Activated CD8-positive, alpha-beta memory T cell treated with anti-CD3 and anti-CD28 coated beads, Interleukin-2, amount 50 U/mL, for 4 hours (primary cell): ENCODE measurements at places on chromosomes 12 and 14.

- no peak for DNase-seq
These were observed 190.2 kb upstream of the LMO3 start for GRCh38 chr12:16796168-16796567.

DNA sequence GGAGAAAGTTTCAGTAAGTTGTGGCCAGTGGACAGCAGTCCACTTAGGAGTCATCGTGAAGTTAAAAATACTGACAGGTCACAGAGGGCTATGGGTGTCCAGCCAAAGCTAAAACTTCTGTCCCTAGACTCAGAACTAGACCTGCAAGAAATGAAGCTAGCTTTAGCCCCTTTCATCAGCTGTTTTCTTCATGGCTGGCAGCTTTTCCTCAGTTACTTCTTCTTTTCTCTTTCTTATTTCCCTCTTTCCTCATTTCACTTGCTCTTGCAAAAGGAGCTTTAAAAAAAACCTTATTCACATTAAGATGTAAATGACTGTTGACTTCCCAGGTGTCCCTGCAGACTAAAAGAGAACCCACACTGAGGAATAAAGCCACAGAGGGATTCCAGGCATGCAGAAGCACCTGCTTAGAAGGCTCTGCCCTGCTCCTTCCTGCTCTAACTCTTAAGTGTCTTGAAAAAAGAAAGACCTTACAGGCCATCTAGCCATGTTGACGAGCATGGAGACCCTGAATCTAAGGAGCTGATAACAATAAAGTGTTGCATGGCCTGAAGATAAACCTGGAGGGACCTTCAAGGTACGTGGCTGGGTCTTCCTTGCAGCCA lies 69.7 kb upstream of the CCND2 start:
- DNase-seq: no peak

- no peak for DNase-seq
These were observed 229.9 kb upstream of the HMGA2 start for GRCh38 chr12:65594409-65594808.

DNA sequence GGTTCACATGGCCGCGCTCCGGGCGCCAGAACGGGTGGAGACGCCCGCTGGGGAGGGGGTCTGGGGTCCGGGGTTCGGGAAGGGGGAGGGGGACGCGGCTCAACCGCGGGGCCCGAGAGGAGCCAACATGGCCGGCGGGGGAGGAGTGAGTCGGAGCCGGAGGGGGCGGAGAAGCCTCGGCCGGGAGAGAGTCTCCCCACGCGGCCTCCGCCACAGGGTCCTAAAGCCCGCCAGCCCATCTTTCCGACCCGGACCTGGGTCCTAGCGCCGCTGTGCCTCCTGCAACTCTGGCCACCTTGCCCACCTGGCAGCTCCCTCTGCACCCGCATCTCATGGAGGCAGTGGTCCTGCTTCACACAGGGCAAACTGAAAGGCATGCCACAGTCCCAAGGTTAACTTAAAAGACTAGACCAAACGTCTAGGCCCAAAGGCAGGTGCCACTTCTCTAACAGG lies at the start of gene BAZ2A:
Gene BAZ2A (minus strand): TSS at position 147 of the 453 bp plus-strand sequence. CDS start 12,796 bp downstream, outside the sequence.
- DNase-seq: peak; percentile 85

DNA sequence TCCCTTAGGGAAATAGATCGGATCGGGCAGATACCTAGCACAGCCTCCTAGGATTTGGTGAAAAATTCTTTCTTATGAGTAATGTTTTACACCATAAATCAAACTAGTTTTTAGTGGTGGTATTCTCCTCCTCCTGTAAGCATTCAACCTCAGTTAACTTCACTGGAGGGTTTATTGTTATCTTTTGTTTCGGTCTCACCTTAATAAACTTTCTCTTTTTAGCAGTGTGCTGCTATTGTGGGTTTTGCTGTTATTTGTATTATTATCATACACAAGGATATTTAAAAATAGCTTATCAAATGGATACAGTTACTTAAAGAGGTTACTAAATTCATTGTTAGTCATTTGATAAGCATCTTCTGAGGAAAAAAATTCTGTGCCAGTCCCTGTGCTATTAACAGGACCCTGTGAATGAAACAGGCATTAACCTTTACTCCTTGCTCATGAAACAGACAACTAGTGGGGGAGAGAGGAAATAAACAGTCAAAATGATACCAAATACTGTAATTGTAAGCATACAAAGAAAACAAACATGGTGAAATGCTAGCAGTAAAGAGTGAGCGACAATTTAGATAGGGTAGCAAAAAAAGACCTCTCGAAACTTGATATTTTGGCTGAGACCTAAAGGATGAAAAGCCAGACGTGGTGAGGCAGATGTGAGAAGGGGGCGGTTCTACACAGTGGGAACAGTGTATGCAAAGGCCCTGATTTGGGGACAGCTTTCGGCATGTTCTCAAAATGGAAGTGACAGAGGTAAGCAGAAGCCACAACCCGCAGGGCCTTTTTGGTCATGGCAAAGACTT lies 178.7 kb upstream of the SOX5 start:
- no peak for DNase-seq
